Progenitor cell of endocrine pancreas (in vitro differentiated cells): ENCODE measurements at places on chromosomes 2 and 18.

DNA sequence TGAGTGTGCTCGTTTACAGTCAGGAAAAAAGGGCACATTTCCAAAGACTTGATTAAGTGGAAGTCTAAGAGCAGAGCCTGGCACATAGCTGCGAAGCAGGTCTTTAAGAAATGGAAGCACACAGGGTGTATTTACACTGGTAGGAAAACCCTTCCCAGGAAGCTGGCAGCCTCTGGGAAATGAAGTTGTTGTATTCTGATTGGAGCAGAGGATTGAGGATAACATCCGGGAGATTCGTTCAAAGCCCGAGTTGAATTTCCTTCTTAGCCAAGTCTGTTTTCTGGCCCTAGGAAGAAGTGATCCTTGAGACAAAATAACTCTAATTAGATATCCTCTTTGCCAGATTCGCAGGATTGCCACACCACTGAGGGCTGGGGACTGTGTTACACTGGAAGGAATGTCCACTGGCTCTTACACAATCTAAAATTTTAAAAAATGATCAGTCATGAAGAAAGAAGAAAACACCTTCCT, 75.9 kb downstream of the ITGB1BP1 start:
- DNase-seq = no peak

GRCh38 chr18:12305930-12306629, 2.0 kb upstream of the TUBB6 start:
- DNase-seq = no peak

GRCh38 chr2:141048951-141049350, 1081.9 kb downstream of the LRP1B start:
- DNase-seq = no peak

DNA sequence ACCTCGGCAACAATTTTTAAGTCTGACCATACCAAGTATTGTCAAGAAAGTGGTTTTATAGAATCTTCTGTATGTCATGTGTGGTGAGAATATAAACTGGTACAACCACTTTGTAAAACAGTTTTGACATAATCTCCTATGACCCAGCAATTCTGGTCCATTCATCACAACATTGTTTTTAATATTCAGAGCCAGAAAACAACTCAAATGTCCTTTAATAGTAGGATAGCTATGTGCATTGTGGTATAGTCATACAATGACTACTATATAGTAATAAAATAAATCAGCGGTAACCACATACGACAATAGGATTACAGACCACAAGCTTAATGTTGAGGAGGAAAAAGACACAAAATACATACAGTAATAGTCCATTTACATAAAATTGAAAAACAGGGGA, 175.2 kb upstream of the SPATS2L start:
- no peak for DNase-seq

DNA sequence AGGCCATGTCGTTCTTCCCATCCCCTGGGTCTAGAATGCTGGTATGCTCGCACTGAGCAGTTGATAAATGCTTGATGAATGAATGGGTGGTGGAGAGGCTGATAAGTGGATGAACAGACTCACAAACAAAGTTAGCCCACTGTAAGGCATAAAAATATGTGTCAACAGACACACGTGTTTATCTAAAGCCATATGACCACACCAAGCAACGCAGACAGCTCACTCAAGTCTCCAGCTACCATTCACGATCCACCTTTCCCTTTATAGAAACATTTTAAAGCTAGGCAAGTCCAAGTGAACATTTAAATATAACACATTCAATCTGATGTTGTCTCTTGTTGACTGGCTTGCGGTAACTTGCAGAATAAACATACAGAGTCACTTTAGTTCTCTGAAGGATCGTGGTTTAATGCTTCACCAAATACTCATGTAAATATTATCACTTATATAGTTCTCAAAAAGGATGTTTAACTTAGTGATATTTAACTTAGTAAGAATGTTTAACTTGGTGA, 105.5 kb downstream of the NOL10 start:
- no peak for DNase-seq

DNA sequence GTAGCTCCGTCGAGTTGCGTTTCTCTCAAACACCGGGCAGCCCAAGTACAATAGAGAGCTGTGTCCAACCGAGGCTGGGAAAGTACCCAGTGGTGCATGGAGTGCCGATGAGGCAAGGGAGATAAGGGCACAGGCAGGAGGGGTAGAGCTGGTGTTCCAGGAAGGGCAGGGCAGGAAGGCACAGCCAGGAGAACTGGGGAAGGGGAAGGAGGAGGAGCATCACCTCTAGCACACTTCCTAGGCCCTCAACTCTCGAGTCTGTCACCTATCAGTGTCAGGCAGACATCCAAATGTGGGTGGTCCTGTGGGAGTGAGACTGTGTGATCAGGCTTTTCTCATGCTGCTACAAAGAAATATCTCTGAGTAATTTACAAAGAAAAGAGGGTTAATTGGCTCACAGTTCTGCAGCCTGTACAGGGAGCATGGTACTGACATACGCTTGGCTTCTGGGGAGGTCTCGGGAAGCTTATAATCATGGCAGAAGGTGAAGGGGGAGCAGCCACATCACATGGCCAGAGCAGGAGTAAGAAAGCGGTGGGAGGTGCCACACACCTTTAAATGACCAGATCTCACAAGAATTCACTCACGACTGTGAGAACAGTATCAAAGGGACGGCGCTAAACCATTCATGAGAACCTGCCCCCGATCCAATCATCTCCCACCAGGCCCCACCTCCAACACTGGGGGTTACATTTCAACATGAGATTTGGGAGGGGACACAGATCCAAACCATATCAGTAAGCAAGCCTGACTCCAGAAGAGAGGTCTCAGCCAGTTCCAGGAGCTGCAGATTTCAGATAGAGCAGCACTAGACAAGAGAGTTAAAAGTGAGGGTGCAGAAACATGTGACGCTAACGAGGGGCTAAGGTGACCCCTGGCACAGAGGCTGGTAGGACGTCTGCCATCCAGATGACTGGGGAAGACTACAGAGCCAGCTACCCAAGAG, 75.7 kb downstream of the MBOAT2 start:
- no peak for DNase-seq

DNA sequence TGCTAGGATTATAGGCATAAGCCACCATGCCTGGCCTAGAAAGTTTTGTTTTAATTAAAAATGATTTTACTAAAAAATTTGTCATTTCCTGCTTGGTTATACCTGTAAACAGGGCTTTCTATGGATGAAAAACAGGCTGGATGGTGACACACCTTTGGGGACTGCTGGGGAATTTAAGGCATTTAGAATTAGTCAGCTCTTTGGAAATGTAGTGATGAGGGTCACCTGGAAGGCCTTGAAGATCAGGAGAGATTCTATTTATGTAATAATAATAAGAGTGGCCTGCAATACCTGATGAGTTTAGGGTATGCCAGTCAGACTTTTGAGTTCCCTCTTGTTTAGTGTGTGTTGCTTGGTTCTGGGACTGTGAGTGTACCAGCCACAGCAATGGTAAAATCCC, 51.1 kb downstream of the RALBP1 start:
- DNase-seq = no peak

DNA sequence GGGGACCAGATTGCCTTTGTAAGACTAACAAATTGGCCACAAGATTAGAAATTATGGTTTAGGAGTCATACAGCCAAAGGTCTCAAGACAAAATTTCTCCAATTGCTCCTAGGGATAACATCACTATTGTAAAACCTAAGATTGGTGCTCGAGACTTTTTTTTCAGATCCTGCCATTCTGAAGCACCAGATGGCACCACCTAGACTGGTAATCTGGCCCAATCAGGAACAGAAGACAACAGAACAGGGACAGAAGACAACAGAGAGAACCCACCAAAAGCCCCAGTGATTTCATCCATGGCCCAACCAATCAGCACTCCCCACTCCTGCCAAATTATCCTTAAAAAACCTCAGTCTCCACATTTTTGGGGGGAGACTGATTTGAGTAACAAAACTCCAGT, 66.8 kb downstream of the LINC00305 start:
- no peak for DNase-seq

DNA sequence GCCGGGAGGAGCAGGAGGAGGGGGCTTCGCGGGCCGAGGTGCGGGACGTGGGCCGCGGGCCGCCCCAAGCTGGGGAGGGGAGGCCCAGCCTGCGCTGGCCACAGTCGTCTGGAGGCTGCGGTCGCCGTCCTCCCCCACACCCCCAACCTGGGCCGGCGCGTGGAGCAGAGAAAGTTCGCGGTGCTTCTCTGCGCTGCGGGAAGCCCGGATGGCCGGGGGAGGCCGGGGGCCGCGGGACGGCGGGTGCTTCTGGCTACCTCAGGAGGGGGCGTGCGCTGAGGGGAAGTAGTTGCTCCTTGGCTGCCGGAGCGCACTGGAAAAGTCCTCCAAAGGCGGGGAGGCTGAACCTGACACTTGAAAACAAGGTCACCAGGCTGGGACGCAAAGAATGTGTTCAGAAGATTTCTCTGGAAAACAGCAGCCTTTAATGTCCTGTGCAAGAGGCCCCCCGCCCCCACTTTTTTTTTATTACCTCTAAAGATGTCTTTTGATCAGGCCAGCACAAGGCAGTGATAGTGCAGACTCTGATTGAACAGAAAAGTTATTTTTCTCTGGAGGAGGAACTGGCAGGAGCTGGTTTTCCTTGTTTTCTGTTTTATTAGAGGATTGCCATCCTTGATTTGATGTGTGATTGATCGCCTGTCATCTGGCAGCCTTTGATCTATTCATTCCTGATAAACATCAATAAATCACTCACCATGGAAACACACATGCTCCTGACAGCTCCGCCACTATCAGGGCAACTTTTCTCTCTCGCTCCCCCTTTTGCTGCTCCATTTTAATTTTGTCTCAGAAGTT, 1.6 kb downstream of the TSHZ1 start:
- DNase-seq = peak; percentile 31

GRCh38 chr18:55419132-55419946, 168.7 kb downstream of the TCF4 start:
- DNase-seq = no peak

GRCh38 chr2:174332217-174332963, 2.4 kb upstream of the SP9 start:
- no peak for DNase-seq

- DNase-seq = no peak
These were observed 236.4 kb downstream of the PIEZO2 start for GRCh38 chr18:10912790-10913545.

GRCh38 chr18:50751490-50751889, 68.3 kb downstream of the MRO start:
- no peak for DNase-seq

GRCh38 chr2:160924936-160925353, 235.3 kb upstream of the TANK start:
- DNase-seq = no peak

DNA sequence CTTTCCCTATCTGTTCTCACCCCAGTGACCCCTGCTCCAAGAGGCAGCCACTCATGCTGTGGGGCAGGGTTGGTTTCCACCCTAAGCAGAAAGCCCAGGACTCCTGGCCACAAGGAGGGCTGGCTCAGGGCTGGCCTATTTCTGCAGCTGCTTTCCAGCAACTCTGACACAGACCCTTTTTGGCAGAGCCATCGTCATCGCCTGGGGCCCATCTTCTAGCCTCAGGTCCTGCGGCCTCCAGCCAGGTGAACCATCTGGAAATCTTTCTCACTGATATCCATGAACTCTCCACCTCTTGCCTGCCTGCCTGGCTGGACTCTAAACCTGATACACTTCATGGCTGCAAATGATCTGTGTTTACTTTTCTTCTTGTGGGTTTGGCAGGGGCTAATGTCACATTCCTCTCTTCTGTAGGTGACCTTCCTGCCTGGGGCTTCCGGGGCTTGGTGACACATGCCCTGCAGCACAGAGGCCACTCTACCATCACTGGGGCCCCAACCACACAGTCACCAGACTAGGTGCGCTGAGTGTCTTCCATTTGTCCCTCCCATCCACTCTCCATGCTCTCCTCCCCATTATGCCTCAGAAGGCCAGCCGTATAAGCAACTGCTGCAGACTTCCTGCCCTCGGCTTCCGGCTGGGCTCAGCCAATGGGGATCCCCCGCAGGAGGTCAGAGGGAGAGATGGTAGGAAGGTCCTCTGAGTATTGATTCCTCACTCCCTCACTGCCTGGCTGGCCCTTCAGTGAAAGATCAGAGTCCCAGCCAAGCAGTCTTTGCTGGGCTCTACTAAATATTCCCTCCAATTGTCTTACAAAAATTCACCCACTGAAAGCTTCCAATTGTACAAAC, 9.7 kb upstream of the COPS8 start:
- DNase-seq = no peak

DNA sequence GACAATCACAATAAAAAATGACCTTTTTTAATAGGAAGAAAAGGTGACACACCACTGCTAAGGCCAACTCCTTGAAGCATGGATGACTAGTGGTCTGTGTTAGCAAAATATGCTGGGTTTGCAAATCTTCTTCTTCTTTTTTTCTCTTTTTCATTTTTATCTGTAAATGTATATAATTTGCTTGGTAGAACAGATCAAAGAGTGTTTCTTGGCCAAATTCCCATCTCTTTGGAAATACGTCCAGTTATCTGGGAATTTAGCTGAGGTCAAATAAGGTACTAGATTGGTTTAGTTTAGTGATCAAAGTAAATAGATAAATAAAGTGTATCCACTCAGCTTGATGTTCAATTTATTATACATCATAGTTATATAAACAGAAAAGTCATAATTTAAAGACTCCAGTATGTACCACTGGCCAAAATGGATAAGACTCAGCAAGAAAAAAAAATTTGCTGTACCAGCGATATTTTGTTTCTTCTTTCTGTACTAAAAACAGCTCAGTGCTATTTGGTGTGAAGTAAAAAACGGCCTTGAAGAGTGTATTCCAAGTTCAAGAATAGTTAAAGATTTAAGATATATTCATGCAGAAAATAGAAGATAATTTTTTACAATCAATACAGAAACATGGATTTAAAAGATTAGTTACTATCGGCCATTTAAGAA, 738.6 kb upstream of the PIK3C3 start:
- no peak for DNase-seq

DNA sequence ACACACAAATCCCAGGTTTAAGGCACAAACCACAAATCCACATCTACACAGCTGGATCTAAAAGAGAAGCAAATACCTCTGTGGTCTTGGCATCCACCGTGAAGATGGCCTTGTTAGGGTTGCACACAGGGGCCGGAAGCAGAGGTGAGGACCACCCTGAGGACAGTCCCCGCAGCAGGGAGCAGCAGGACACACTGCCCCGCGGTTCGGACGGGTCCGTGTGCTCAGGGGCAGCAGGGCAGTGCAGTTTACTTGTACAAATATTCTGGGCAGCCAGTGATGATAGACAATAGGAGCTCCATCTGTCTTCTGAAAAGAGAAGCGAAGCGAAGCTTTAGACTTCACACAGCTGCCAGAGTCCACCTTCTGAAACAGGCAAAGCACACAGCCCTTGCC, 8.8 kb downstream of the PASK start:
- no peak for DNase-seq

DNA sequence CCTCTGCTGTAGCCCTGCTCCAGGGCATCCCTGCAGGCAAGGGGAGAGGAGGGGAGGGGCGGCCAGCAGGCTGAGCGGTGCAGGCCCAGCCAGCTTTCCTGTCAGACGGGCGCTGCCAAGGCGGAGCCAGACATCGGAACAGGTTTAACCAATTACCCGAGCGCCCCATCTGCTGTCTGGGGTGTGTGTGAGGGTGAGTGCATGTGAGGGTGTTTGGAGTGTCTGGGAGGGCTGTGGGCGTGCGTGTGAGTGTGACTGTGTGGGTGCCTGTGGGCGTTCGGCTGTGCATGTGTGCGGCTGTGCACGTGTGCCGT, 20.0 kb downstream of the EMX1 start:
- DNase-seq = no peak
